Kidney glomerular epithelial cell (primary cell): ENCODE measurements at places on chromosomes 6 and 20.

DNA sequence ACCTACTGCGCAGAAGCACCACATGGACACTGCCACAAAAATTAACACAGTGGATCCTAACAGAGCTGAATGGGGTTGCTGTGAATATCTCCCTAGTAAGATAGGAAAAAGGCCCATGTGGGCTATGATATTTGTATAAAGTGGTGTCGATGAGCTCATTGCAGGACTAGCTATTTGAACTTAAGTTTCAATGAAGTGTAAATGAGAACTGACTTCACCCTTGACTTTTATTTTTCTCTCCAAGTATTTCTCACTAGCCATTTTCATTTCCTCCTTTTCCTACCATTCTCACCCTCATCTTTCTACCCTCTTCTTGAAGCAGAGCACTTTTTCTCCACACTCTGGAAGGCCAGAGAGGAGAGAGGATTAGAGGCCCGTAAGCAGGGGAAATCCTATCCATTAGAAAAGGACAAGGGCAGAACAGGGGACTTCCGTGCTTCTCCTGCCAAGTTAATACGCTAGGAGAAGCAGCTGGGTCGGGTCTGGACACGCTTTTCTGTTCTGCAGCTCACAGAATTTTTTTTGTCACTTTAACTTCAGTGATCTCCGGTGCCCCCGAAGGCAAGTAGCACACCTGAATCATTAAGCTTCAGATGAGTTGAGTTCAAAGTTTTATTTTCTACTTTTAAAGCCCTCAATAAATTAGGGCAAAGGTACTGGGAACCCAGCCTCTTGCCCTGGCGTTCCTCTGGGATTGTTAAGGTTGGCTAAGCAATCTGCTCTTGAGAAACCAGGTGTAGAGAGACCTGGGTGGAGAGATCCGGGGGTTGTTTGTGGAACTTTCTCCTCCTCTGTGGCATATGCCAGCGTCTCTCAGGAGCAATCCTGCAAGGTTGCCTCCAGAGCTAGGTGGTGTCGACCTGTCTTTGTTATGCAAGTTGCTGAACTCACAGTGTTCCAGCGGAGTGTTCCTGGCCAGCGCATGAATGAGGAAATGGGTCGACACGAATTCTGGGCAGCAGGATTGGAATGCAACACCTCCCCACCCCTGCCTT, 56.2 kb upstream of the ARID1B start:
- peak; percentile 29 for DNase-seq

GRCh38 chr6:35485402-35485877, 11.4 kb downstream of the TEAD3 start:
- peak; percentile 61 for DNase-seq

DNA sequence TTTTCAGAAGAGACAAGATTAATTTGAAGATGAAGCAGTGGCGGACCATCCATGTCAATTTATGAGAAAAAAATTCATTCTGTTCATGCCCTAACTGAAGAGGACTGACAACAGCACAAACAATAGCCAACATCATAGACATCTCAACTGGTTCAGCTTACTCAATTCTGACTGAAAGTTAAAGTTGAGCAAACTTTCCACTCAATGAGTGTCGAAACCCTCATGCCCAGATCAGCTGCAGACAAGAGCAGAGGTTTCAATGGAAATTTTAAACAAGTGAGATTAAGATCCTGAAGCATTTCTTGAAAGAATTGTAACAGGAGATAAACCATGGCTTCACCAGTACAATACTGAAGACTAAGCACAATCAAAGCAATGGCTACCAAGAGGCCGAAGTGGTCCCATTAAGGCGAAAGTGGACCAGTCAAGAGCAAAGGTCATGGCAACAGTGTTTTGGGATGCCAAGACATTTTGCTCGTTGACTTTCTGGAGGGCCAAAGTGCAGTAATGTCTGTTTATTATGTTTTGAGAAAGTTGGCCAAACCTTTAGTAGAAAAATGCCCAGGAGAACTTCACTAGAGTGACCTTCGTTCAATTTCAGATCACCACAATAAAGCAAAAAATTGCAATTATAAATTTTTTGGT, 6.1 kb upstream of the SFT2D1 start:
- no peak for DNase-seq

DNA sequence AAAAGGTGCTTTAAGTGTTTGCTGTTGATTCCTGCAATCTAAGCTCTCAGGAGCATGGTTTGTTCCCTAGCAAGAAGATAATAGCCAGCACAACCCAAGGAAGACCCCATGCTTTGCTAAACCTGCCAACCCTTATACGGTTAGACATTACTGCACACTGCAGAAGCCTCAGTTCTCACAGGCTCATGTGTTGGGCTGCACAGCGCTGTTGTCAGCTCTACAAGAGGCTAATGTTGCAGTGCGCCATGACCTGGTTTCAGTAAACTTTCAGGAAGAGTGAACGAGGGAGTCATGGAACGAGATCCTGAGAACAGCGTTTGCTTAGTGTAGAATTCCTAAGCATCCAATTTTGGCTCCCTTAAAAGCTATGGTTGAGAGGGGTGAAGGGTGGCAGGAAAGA, 218.5 kb downstream of the ARHGAP18 start:
- DNase-seq = peak; percentile 62

GRCh38 chr6:33607784-33608161, 13.3 kb upstream of the ITPR3 start:
- DNase-seq = no peak

GRCh38 chr6:150751296-150751695, 114.2 kb upstream of the MTHFD1L start:
- no peak for DNase-seq

DNA sequence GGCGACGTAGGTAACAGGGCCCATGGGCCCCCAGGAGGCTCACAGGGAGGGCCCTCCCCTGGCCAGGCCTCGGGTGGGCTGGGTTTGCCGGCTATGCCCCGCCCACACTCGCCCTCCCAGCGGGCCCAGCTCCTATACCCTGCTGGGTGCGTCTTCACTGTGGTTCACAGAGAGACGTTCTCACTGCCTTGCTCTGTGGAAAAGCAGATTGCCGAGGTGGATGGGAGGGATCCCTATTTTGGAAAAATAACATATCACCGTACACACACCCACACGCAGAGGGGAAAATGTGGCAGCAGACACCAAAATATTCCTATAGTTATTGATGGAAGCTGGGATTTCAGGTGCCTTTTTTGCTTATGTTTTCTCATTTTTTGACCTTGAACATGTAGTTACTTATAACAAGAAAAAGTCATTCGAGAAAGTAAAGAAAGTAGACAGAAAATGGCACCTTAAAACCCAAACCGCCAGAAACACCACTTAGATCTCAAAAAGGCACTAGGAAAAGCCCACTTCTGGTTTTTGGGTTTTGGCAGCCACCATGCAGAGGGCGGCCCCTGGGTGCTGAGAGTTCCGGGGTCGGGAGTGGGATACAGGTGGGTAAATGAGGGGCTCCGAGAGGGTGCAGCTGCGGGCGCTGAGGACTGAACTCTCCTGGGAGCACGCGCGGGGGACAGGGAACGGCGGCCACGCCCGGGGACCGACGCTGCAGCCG, 49.4 kb downstream of the TMEM242 start:
- DNase-seq = no peak

DNA sequence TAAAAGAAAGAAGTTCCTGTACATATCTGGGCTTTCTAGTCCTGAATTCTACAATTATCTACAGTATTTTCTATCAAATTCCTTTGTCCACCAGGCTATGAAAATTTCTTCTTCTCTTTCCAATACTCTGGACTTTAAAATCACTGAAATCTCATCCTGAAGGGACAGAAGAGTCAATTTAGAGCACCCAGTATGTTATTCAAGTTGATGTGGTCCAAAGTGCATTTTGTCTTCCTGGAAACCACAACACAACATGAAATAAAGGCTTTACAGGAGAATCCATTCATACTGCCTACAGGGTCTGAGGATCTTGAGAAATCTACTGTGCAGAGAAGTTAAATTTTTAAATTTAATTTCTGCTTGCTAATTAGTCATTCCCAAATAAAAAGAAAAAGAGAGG, 94.9 kb upstream of the ADGRF1 start:
- DNase-seq = no peak

DNA sequence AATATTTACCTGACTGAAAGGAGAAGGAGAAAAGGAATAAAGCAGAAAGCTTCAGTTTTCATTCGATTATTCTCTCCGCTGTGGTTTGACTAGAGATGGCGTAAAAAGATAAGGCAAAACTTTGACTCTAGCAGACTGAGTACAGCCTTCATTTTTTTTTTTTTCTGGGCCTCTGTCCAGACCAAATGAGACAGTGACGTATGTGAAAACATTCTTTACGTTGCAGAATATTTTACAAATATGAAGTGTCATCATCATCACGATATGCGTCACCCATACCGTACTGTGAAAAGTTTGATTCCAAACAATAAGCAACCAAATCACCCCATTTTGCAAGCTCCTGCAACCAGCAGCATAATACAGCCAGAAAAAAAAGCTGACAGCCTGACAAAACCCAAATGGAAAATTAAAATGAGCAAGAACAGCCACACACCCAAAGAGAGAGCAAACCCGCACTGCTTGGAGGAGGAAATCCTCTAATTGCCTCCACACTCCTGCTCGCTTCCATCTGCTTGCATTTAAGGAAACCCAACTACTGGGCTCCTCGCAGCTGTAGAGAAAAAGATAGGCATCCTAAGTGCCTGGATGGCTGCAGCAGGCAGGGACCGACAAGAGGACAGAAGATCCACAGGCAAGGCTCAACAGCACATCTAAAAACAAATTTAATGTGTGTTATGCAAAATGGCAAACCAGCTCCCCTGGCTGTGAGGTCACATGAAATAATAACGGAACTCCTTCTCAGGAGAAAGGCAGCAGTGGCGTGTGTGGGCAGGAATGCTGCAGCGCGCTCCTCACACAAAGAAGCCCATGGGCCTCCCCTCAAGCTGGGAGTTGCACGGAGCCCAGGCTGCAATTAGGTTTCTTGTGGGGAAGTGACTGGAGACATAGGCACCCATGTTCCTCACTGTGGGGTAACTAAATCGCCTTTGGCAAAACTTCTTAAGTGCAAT, 113.1 kb downstream of the FYN start:
- no peak for DNase-seq

DNA sequence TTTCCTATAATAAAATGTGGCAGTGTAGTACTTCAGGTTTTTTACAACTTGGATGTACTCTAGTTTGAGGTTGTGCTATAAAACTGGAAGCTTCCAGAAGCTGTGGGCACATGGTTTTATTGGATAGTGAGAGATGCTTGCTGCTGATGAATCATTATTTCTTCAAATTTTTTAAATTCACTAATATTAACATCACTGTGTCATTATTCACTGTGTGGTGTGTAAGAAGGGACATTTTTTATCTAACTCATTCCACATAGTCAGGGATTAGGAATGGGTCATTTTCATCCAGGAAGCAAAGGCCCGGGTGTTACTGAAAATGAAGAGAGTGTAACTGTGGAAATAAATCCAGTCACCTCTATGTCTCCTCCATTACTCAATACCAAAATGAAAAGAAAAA, 421.0 kb downstream of the TENT5A start:
- no peak for DNase-seq

GRCh38 chr20:10634211-10634610, 39.6 kb downstream of the JAG1 start:
- DNase-seq = no peak

DNA sequence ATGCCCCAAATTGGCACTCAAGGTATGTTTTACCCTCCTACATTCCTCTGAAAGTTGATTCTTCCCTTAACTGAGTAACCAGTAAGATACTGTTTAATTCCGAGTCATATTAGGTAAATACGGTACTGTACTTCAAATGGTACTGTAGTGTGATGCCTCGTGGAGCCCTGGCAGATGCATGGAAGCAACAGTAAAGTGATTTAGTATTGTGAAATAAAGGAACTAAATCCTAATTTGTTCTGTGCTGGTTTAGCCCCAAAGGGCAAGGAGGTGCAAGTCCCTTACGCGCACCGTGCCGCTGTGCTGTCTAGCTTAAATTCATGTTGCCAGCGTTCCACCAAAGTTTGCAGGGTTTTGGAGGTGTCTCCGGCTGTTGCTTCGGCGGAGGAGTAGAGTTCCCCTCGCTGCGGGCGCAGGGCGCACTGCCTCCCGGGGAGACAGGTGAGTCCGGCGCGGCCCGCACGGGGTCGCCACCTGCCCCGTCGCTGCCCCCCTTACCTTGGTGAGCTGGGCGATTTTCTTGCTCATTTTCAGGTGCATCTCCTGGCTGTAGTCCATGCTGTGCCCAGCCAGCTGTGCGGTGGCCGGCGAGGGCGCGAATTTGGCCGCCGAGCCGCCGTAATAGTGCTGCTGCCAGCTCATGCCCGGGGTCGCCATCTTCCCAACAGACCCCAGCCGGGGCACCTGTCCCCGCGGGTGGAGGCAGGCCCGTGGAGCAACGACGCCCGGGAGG, 655 bp downstream of the FAM184A start:
- no peak for DNase-seq

DNA sequence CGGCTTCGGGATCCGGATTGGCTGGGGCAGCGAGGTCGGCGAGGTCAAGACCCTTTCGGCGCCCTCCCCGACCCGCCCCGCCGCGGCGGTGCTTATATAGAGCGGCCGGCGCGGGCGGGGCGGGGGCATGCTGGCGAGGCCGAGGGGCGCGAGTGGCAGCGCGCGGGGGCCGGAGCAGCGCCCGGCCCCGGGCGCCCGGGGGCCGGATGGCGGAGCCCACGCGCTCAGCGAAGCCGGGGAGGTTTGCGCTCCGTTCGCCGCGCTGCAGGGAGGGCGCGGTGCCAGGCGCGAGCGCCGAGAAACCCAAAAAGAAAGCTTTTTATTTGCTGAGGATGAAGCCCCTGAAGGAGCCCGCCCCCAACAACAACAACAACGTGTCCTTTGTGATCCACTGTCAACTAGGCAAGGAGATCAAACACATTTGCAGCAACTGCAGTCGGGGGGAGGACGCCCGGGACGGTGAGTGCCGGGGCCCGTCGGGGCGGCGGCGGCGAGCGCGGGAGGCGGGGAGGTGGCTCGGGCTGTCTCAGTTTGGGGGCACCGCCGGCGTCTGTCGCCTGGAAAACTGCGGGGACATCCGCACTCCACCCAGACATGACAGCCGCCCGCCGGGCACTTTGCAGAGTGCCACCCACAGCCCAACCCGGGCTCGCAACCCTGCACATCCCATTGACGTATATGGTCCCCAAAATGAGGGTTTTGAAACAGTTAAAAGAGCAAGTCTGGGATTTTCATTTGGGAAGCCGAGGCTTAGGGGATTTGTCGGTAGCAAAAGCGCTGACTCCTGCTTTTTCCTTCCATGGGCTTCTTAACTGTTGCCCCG, 297.3 kb downstream of the PHACTR1 start:
- no peak for DNase-seq

GRCh38 chr20:57428324-57429158, 37.3 kb downstream of the RBM38 start:
- DNase-seq = no peak

DNA sequence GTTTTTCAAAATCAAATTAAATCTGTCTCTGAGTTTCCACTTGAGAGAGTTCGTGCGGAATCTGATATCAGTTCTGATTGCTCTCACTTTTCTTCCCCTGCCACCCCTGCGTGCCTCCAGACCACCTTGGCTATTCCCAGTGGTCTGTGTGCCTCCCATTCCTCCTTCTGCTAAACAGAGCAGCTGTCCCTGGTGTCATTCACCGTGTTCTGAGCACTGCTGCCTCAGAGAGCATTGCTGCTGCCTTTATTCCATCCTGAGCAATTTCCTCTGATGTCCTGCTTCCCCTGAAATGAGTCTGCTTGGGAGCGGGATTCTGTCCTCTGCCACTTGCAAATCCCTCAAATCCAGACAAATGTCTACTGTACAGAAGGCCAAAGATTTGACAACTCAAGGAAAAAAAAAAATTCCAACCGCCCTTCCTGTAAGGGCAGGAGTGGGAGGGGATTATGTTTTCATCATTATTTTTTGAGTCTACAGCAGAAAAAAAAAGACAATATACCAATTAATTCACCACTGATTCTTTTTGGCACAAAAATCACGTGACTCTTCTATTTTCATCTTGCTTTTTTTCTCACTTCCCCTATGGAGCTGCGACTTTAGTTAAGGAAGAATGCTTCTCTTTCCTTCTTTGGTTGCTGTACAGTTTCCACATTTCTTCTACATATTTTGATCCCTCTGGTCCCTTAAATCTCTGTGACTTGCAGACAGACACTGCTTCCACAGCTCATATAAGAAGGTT, 833.0 kb downstream of the EPHA7 start:
- DNase-seq = no peak
